ENCODE measurements at places on chromosomes 2 and 18. TPM values are rescaled to one million over a fixed set of nuclear protein-coding genes. Genes with fewer than 3 reads are reported as not detected.

DNA sequence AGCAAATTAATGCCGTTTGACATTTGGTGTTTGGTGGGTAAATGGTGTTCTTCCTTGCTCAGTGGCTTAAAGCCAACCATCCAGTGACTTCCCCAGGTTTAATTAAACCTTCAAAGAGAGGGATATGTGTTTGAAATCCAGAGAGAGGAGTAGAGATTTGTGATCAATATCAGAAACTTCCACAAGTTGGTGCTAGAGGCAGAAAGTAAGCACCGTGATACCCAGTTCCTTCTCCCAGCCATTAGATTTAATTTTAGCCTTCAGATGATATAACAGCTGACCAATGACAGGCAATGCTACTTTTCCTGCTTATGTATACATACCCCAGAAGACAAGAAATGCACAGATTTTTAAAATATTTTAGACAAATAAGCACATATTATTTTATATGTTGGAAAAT lies 398.5 kb downstream of the CDH2 start:
- no peak for DNase-seq

DNA sequence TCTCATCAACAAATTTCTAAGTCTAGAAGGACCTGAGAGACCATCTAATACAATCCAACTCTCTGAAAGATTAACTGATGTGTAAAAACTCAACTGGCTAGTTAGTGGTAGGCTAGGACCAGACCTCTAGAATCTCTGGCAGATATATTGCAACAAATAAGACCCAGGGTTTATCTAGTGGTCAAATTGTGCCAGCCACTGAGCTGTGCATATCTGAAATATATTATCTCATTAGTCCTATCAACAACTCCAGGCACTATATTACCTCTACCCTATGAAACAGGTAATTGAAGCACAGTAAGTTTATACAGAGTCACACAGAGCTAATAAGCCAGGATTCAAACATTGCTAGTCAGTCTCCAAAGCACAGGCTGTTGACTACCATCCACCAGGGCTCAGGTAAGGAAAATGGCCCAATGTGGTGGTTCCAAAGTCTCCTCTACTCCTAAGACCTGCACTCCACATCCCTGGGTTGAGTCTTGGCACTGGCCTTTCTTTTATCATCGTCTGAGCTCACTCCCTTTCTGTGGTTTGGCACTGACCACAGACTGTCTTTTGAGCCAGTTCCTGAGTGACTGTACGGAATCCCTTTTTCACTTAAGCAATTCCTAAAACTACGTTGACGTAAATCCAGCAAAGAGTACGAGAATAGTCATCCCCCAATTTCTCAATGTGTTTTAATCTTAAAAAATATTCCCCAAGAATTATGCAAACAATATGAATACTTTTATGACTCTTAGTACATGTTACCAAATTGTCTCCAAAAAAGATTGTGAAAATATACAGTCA lies 11.9 kb upstream of the PID1 start:
- DNase-seq: peak; percentile 60

- no peak for DNase-seq
Observed at GRCh38 chr2:15954761-15955160, 14.4 kb downstream of the MYCN start.

GRCh38 chr2:75076088-75076487 lies 117.6 kb downstream of the POLE4 start:
- no peak for DNase-seq

DNA sequence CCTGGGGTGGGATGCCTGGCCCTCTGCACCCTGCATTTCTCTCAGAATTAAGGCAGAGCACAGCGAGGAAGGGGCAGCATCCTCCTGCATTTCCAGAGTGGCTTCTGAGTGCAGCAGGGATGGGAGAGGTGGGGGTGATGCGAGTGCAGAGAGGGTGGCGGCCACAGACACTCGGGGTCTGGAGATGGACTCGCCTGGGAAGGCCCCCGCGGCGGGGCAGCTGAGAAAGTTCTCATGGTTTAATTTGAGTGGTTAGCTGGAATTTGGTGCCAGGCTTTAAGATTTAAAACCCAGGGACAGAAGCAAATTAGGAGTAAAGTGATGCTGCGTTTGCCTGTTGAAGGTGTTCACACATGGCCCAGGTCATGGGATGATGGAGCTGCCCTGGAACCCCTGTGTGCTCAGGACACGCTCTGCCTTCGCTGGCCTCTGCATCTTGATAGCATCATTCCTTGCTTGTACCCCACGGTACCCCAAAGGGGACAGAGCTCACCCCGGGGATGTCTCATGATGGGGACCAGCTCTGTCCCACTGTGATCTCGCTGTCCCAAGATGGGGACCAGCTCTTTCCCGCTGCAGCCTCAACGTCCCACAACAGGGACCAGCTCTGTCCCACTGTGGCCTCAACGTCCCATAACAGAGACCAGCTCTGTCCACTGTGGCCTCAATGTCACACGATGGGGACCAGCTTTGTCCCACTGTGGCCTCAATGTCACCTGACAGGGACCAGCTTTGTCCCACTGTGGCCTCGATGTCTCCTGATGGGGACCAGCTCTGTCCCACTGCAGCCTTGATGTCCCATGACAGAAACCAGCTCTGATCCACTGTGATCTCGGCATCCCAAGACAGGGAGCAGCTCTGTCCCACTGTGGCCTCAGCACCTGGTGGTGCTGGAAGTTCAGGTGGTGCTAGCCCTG lies 27.5 kb downstream of the TMEM18 start:
- no peak for DNase-seq

Gene C1QL2
- total RNA-seq: not detected

- DNase-seq: no peak
Observed at GRCh38 chr2:143730953-143731260, 601.7 kb downstream of the ARHGAP15 start.

DNA sequence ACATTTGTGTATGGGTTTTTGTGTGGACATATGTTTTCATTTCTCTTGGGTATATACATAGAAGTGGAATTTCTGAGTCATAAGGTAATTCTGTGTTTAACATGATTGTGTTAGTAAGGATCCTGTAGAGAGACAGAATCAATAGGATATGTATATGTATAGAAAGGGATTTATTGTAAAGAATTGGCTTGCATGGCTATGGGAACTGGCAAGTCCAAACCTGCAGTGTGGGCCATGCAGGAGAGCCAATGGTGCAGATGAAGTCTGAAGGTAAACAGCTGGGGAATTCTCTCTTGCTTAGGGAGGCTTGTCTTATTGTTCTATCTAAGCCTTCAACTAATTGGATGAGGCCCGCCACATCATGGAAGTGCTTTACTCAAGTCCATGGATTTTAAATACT lies 39.2 kb upstream of the IL1R2 start:
- no peak for DNase-seq

GRCh38 chr18:32930695-32931301 lies 158.0 kb upstream of the KLHL14 start:
- no peak for DNase-seq

DNA sequence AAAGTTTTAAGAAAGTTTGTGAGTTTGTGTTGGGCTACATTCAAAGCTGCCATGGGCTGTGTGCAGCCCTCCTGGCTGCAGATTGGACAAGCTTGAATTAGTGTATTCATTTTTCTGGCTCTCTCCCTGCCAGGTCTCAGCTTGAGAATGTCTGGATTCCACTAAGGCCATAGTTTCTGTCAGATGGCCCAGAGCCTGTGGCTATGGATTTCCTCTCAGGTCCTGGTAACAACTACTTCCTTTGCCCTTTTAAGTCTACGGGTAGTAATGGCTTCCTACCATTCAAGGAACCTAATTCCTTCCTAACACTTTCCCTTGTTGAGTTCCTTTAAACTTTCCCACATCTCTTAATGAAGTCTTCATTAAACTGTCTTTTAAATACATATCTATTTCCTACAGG lies 24.3 kb upstream of the PSMD14 start:
- no peak for DNase-seq

DNA sequence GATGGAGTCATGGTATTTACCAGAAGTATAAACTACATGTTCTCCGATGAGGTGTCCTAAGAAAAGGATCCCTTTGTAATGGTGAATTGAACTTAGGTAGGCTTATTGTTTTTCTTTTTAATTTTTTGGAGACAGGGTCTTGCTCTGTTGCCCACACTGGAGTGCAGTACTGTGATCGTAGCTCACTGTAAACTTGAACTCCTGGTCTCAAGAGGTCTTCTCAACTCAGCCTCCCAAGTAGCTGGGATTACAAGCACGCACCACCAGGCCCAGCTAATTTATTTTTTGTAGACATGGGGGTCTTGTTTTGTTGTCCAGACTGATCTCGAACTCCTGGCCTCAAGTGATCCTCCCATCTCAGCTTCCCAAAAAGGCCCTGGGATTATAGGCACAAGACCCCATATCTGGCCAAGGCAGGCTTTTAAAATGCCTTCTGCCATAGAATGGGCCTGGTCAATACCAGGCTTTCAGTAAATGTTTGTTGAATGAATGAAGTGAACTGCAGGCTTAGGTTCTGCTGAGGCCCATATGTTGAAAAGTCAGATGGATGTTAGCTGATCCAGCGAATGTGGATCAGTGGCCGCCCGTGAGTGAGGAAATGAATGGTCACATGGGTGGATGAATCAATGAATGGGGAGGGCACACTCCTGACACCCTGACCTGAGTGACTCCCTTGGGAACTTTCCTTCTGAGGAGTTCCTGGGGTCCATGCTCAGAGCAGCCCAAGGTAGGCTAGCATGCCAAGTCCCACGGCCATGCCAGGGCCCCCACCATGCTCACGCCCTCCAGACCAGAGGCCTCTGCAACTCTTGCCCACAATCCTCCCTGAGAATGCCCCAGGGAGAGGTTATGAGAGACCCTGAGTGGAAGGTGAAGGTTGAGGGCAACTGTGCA lies 118.0 kb upstream of the MYCN start:
- no peak for DNase-seq

Gene KCNF1
- total RNA-seq: 0.97 TPM

DNA sequence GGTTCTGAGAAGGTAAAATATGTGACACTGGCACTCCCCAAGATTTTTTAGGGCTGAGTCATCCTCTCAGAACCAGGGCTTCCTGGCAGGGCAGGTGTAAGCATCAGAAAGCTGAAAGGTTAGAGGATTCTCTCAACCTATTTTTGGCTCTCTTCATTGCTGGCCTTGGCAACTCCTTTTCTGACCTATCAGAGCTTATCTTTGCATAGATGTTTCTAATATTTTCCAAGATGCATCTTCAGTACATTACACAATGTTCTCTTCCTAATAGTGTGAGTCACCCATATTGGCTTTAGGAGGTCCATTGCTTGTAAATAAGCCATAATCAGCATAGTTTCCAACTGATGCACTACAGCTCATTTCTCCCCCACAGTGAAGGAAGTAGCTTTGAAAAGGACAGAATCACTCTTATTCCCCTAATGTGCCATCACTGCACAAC lies 2008.4 kb upstream of the PIK3C3 start:
- peak; percentile 24 for DNase-seq

GRCh38 chr2:122145856-122146255 lies 390.4 kb downstream of the TSN start:
- no peak for DNase-seq

DNA sequence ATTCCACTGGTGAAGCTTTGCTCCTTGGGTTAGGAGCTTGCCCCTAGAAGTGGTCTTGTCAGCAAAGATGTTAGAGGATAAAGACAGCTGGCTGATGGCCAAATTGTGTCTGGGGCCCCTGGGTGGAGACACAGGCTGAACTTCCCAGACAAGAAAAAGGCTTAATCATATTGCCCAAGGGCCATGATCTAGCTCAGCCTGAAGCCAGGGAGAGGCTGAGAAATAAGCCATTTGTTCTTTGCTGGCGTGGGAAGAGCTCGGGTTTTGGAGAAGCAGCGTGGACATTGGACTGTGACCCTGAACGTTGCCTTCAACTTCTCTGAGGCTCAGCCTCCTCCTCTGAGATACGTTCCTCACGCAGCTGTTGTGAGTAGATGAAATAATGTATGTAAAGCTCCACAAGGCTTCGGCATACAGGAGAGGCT lies 153.0 kb downstream of the ZFP36L2 start:
- peak; percentile 70 for DNase-seq

DNA sequence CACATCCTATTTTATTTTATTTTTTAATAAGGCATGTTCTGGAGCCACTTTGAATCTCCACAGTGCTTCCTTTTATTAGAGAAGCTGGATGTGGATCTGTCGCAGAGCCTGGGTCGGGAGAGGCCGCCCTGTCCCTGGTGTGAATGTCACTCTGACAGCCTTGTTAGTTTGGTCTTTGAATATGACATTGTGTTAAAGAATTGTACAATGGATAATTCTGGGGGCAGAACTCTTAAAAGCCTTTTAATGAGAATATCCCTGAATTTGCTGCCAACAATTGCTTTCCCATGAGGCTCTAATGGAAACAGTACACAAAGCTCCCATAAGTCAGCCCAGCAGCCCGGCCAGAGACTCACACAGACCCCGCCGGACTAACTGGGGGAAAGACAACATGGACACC lies 82.4 kb downstream of the MTCL1 start:
- no peak for DNase-seq

DNA sequence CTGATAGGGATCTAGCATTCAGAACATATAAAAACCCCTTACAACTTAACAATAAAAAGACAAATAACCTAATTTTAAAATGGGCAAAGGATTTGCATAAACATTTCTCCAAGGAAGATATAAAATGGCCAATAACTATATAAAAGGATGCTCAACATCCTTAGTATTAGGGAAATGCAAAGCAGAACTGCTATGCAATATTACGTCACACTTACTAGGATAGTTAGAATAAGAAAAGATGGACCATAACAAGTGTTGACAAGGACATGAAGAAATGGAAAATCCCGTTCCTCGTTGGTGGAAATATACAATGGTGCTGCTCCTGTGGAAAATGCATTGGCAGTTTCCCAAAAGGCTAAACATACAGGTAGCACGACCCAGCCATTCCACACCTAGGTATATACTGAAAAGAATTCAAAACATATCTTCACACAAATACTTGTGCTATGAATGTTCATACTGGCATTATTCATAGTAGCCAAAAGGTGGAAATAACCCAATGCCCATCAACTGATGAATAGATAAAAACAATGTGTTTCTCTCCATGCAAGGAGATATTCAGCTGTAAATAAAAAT lies 48.2 kb upstream of the REV1 start:
- no peak for DNase-seq

Gene HAAO
- 3.4 TPM for total RNA-seq

Gene KYNU
- total RNA-seq: 3.8 TPM

Gene KIAA1328
- total RNA-seq: 5.4 TPM

GRCh38 chr2:218021536-218022071 lies 18.8 kb upstream of the TNS1 start:
- DNase-seq: peak; percentile 55

DNA sequence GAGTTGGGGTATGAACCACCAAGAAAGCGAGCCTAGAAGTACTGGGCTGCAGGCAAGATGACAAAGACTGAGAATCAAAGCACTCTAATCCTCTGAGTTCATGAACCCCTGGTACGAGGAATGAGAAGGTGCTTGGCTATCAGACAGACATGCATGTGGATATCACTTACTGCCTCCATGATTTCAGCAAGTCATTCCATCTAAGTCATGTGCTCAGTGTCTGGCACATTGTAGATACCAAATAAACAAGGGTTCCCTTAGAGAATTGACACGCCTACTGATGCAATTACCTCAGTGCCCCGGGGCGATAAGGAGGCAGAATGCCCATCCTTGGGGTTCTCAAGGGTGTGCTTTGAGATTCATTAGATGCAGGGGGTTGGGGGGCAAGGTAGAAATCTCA lies 125.6 kb upstream of the PKDCC start:
- no peak for DNase-seq

Data from left cardiac atrium (tissue), 4 donors.